Stimulated activated naive CD8-positive, alpha-beta T cell treated with anti-CD3 and anti-CD28 coated beads, Interleukin-15, amount 100 ng/mL, for 72 hours (primary cell): ENCODE measurements at places on chromosomes 3 and 15.

GRCh38 chr3:42504334-42505127 is 2.1 kb downstream of the VIPR1 start:
- no peak for DNase-seq

DNA sequence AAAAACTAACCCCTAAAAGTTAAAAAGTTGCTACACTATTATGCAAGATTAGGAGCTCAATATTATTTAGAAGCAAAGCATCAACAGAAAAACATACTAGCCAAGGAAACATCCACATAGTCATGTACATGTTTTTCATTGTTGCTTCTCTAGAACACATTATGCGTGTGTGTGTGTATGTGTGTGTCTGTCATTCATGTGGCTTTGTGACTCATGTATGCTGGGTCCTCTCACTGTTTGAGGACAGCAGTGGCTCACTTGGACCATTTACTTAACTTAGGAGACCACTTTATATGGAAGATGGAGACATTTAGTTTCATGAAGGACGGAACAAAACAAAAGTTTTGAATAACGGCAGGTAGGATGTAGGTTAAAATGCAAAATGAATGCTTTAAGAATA is 219.4 kb upstream of the THBS1 start:
- DNase-seq = no peak

DNA sequence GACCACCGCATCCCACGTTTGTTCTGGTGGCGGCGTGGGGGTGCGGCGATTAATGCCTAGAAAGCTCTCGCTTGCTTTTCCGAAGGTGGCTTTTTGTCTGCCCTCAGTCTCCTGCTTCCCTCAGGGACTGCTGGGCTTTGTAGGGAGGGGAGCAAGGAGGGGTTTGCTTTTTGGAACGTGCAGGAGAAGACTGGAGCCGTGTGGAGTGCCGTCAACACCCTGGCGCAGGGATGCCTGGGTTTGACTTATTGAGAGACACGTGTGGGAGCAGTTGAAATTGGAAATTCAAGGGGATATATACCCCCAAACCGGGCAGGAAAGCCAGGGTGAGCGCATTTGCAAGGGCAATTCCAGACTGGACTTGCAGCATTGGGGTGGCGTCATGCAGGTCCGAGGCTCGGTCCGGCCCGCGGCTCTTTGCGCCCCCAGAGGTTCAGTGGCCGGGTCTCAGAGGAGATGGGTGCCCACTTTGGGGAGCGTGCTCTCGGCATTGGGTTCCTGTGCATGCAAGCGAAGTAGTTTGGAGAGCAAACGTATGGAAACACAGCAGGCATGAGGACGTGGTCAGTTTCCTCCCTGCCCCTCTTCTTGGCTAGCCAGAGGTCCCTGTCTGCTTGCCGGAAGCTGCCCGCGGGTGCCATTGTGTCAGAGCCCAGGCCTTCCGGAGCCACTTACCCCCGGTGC is 2.1 kb downstream of the EPHB1 start:
- DNase-seq = no peak

- no peak for DNase-seq
These were observed 59.8 kb upstream of the BOC start for GRCh38 chr3:113151461-113152031.

GRCh38 chr3:52195291-52195597 is 2.7 kb upstream of the ALAS1 start:
- no peak for DNase-seq

DNA sequence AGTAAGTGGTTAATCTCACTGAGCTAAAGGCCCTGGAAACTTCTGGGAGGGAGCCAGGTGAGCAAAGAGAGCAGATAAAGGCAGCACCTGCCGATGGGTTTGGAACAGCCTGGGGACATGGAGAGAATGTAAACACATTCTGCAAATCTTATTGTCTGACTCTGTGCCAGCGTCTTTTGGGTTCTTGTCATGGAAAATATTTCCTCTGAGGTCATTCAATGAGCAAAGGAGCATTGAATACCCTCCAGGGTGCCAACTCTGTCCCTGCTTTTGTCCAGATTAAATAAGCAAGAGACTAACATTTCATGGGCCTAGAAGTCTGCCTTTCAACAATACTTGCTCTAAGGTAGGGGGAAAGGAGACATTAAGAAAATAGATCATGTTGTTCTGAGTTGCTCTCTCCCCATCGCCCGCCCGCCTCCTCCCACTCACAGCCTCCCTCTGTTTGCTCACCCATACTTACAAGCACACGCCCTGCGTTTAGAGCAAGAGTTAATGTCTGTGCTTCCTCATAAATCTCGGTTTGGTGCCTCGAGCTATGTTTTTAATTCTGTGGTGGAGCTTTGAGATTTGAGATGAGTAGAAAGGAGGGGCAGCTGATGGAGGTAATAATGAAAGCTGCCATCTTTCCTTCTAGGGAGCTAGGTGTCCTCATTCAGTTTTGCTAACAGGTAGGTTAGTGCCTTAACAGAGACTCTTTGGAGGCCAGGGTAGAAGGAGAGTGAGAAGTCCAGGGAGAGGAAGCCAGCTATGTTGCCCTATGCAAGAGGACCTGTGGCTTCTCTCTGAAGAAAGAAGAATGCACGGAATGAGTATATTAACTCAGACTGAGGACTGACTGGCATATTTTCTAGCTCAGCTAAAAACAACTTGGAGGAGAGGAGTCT is 132.9 kb downstream of the TPRG1 start:
- no peak for DNase-seq

DNA sequence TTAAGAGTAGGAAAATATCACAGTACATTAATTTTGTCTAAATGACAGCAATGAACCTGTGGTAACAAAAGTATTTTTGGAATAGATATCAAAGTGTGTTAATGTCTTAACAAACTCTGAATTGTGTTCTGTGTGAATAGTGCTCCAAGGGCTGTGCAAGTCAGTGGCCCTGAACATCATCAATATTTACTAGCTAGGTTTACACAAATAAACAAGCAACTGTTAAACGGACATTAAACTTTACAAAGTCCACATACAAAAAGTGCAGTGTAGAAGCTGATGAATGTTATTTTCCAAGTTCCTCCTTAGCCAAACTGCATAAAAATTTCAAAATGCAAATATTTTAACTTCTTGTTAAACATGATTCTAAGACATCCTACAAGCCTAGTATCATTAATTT is 2.1 kb upstream of the GTF2A2 start:
- no peak for DNase-seq

DNA sequence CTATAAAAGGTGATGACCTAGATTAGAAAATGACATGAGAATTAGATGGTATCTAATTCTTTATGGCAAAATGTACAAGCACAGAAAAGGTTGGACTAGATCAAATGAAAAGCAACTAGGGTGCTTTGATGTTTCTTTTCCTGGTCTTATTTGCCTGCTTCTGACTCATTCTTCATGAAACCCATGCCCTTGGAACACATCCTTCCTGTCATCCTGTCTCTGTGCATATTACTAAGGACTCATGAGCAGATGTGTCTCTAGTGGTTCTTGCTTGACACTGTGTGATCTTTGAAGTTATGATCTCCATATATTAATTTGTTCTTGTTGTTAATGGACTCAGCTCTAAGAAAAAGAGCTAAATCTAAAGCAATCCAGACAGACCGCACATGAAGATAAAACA is 314.0 kb downstream of the ERC2 start:
- DNase-seq = no peak

DNA sequence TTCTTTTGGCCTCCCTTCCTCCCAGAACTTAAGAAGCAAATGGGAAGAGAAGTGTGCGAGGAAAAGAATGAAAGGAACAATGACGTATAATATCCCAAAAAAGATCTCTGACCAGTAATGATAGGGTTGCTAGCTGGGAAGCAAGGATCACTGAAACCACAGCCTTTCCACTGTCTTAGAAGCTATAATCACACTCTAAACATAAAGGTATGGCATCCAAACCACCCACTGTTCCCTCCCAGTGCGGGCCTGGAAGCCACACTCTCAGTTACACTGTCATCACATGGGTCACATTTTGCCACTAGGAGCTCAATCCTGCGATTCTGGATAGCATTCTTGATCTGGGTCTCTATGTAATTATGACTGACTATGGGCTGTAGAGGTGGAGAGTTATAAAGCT is 131.6 kb upstream of the HACD2 start:
- no peak for DNase-seq

- no peak for DNase-seq
These were observed 22.9 kb upstream of the TNFSF10 start for GRCh38 chr3:172546105-172546504.

DNA sequence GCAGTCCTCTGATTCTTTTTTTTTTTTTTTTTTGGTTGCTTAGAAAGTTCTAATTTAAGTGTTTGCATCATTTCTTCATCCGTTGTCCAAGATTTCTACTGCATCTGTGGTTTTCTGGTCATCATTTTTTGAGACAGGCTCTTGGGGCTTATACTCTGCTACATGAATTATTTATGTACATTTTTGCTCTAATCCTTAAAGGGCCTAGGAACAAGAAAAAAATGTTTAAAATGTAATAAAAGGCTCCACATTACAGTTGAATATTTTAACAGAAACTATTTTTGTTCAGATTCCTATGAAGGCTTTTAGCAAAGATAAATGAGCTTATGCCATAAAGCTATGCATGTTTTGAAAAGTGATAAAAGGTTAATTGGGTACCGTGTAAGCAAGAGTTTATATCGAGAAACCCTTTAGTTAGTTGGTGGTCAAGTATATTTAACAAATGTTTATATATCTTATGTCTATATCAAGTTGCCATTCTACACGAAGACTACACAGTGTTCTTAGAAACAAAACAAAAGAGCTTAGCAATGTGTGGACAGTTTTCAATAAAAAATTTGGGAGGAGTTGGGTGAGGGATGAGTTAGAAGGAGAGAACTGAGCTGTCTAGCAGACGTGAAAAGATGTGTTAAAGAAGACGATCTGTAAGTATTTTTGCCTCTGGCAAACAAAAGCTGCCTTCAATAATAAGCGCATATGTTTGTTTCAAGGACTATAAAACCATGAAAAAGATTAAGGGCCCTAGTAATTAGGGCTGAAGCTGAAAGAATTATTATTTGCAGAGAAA is 563.6 kb upstream of the NAALADL2 start:
- no peak for DNase-seq

GRCh38 chr3:107612664-107613084 is 89.9 kb downstream of the BBX start:
- no peak for DNase-seq

DNA sequence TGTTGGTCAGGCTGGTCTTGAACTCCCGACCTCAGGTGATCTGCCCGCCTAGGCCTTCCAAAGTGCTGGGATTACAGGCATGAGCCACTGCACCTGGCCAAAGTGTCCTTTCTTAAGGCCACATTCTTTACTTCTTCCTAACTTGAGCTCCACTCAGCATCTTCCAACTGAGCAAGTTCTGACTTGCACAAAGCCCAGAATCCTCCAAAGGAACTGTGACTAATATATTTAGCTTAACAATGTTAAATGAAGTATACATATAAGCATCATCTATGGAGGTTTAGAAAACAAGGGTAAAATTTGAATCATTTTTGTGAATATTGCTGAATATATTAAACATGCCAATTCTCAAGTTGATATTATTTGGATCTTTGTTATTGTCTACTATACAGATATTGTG is 93.7 kb downstream of the SHQ1 start:
- no peak for DNase-seq

- DNase-seq = no peak
These were observed 202.8 kb upstream of the TBC1D5 start for GRCh38 chr3:17945018-17945798.

- DNase-seq = no peak
These were observed 222.2 kb upstream of the ATP11B start for GRCh38 chr3:182570946-182571594.

DNA sequence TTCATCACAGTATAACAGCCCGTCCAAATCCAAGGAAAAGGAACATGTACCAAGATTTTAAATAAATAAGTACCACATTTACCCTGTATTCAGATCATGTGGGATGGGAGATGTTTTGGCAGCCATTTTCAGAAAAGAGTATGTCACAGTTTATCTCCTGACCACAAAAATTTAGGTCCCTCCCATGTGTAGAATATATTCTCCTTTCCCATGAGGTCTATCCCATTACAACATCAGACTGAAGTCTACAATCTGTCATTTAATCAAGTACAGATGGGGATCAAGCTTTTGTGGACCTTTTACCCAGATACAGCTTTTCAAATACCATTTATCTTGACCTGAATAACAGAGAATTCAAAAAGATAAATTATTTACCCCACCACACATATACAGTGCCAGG is 444.5 kb downstream of the PLOD2 start:
- no peak for DNase-seq

DNA sequence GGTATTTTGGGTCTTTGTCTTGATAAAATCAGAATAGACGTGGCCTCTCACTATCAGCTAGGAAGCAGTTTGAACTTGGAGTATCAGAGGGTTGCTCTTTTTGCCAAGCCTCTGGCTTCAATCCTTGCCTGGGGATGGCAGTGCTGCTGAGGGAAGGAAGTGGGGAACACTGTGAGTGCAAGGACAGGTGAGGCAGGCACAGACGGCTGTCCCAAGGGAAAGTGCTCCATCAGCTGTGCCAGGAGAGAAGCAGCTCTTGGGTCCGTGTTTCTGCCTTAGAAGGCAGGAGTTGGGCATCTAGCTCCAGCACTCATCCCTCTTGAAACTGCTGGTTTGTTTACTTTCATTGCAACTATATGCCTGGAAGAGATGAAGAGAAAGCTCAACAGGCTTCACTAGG is 33.2 kb downstream of the PML start:
- DNase-seq = no peak

DNA sequence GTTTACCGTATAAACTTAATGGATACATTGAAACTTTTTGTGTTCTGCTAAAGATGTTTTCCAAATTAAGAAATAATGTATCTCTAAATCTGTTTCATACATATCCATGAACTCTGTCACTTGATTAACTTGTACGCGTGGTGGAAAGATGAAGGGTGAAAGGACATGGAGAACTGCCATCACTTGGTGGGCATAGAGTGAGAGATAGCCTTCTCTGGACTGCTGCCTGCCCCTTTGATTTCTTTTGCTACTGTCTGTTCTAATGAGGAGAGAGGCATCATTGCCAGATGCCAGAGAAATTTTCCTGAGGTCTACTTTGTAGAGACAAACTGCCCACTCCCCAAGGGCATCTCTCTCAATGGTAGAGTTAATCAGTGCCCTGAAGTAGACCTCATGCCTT is 120.5 kb downstream of the SLMAP start:
- DNase-seq = no peak

DNA sequence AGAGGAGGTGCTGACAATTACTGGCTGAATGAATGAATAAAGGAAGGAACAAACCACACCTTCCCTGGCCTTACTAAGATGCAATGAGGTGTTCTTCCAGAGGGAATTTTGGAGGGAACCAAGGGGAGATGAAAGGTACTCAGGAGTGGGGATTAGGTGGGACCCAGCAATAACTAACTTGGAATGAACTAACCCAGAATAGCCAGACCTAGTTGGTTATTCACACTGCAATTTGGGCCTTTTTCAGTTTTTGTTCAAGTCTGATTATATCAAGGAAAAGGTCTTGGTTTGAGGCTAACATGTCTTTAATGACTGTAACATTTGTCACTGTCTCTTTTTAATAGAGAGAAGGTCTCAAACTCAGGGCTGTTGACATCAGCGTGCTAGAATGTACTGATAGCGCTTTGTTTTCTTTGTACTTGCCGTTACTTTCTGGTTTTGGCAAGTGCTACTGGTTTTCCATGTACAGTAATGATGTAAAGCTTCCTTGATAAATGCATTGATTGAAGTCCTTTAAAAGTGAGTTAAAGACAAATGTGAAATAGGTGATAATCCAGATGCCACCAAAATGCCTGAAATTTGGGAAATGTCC is 3.2 kb upstream of the PLXND1 start:
- no peak for DNase-seq
